Urinary bladder (tissue), 4 donors: ENCODE measurements at places on chromosomes 12 and 14.

DNA sequence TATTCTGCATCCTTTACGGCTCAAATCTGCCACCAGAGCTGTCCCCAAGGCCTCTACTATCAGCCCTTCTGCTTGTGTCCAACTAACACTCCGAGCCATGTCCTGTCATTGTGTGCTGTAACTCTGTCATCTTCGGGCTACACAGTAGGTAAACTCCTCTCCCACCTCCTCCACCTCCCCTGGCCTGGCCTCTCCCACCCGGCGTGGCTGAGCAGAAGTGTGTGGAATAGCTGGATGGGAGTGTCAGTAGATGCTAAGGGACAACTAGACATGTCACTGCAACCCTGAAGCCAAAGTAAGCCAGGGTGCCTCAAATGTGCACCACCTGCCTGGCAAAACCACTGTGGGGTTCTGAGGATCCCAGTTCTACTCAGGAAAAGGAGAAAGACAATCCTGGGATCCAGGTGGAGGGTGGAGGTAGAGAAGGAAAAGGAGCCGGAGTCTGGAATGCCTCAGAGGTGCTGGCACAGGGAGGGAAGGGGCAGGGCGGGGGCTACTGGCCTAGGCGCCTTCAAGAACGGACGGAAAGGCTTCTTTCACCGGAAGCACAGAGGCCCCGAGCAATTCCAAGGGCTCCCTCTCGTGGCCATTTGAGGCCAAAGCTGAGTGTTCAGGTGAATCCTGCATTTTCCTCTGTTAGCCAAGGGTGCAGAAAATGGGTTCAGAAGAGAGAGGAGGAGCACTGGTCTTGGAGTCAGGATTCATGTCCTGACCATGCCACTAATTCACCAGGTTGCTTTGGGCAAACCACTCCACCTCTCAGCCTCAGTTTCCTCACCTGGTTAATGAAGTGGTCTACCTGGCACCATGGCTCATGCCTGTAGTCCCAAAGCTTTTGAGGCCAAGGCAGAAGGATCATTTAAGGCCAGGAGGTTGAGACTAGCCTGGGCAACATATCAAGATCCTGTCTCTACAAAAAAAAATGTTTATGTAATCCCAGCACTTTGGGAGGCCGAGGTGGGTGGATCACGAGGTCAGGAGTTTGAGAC, 20.5 kb upstream of the FAM181A start:
- DNase-seq, result no peak

- no peak for DNase-seq
Measured at GRCh38 chr14:95231966-95232633, 74.8 kb upstream of the DICER1 start.

- no peak for DNase-seq
Measured at GRCh38 chr12:12513416-12514006, 49.2 kb downstream of the DUSP16 start.

DNA sequence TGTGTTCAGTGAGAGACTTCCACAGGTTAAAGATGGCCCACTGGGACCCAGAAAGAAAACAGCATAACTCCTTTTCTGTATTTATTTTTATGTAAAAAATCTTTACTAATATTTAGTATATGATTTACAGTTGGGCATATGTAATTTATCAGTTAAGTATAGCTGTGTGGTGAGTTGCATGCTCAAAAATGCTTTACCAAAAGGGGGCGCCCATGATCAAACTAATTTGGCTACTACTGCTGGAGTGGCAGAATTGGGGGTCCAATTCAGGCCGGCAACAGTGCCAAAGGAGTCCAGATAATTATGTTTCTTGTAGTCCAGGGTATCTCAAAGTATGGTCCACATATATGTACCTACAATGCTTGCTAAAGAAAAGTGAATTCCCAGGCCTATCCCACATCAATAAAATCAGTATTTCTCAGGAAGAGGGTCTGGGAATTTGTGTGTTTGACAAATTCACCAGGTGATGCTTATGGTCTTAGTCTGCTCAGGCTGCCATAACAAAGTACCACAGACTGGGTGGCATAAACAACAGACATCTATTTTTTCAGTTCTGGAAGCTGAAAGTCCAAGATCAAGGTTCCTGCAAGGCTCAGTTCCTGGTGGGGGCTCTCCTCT, 152.0 kb downstream of the KTN1 start:
- no peak for DNase-seq

- no peak for DNase-seq
Measured at GRCh38 chr14:72916174-72916573, 10.1 kb upstream of the DCAF4 start.

DNA sequence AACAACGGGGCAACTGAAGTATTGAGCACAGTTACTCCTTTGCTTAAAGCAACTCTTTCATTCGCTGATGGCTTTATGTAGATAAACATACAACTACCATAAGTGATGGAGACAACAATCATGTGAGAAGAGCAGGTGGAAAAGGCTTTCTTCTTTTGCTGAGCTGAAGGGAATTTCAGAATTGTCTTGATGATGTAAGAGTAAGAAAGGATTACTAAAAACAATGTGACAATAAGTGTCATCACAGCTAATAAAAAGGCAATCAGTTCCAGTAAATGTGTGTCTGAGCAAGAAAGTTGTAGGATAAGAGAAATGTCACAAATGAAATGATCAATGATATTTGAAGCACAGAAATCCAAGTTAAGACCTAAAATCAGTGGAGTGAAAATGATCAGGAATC, 647 bp downstream of the OR6C70 start:
- DNase-seq, result no peak

DNA sequence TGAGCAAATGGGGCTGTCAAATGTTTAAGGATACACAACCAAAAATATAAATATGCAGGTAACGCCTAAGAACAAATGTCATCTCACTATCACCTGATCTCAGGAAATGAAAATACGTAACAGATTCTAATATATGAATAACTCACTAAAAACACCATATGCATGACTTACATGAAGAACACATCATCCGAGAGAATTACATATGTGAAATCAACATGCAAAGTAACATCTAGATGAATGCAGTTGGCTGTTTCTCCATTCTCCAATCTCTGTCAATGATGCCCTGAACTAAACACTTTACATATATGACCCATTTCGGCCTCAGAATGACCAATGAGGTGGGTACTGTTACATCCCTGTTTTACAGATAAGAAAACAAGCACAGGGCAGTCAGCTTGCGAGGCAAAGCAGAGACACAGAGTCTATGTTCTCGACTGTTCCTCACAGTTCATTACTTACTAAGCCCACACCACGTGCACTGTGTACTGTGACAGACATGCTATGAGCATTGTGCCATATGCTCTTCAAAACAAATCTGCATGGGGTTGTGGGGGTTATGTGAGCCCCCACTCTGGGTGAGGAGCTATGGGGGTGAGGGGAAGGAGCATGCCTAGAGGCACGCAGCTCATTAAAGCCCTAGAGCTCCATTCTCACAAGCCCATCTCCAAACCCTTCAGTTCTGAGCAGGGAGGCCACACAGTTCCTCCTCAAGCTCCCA, 42.6 kb downstream of the ZFYVE21 start:
- no peak for DNase-seq

- no peak for DNase-seq
Measured at GRCh38 chr12:79063258-79063657, 198.7 kb downstream of the SYT1 start.

DNA sequence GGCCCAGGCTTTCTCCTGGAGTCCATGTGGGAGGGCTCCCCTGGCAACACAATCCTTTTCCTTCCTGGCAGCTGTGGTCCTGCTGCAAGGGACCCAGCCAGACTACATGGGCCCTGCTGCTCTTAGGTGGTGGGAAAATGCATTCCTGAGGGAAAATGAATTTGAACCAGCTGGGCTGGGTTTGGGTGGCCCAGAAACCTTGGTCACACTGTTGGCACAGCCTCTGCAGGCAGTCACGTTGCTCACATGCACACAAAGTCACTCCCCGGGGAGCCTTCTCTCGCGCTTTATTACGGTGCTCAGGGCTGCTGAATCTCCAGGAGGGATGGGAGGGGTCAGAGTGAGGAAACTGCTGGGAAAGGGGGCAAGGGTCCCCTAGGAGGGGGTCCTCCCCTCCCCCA, 17.2 kb downstream of the PLEKHG3 start:
- no peak for DNase-seq

- DNase-seq, result no peak
Measured at GRCh38 chr14:22313172-22313801, 275.7 kb downstream of the DAD1 start.
